ENCODE measurements at places on chromosomes 1 and 21.

DNA sequence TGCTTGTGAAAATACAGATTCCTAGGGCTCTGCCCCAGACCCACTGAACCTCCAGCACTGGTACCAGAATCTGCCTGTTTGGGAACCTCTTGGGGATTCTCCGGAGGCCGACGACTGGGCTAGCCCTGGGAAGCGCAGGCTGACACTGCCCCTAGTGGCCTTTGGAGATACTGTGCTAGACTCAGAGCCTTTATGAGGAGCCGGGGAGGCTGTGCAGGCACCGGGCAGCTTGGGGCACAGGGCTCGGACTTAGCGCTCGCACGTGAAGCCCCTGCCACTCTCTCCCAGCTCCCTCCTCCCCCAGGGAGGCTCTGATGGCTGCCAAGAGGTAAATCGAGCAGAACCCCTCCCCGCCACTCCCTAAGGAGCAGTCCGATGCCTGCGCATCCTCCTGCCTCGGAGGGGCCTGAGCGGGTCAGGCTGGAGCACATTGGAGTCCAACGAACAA is 144.6 kb upstream of the TNR start:
- DNase-seq: no peak

- DNase-seq: no peak
Measured at GRCh38 chr1:63782982-63783381, 9.2 kb downstream of the ROR1 start.

DNA sequence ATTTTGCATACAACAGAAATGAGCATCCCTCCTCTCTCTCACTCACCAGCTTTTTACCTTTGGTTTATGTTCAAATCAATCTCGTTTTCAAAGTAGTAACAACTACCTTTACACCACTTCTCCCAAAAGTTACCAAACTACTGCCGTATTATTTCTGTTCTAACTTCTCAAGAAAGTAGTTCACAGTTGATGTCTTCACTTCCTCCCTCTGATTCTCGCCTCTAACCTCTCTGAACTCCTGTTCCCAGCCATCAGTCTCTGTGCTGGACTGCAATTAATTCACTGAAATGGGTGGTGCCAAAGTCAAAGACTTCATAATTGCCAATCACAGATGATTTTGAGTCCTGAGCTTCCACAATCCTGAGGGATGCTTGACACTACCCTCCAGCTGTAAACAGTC is 54.0 kb downstream of the ZNF281 start:
- no peak for DNase-seq

DNA sequence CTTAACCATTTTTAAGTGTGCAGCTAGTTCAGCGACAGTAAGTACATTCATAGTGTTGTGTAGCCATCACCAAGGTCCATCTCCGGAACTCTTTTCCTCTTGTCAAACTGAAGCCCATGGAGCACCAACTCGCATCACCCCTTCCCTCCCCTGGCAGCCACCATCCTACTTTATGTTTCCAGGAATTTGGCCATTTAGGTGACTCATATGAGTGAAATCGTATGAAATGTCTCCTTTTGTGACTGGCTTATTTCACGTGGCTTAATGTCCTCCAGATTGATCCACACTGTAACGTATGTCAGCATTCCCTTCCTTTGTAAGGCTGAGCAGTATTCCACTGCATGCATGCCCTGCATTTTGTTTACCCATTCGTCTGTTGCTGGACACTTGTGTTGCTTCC is 2.5 kb downstream of the COL6A2 start:
- no peak for DNase-seq

DNA sequence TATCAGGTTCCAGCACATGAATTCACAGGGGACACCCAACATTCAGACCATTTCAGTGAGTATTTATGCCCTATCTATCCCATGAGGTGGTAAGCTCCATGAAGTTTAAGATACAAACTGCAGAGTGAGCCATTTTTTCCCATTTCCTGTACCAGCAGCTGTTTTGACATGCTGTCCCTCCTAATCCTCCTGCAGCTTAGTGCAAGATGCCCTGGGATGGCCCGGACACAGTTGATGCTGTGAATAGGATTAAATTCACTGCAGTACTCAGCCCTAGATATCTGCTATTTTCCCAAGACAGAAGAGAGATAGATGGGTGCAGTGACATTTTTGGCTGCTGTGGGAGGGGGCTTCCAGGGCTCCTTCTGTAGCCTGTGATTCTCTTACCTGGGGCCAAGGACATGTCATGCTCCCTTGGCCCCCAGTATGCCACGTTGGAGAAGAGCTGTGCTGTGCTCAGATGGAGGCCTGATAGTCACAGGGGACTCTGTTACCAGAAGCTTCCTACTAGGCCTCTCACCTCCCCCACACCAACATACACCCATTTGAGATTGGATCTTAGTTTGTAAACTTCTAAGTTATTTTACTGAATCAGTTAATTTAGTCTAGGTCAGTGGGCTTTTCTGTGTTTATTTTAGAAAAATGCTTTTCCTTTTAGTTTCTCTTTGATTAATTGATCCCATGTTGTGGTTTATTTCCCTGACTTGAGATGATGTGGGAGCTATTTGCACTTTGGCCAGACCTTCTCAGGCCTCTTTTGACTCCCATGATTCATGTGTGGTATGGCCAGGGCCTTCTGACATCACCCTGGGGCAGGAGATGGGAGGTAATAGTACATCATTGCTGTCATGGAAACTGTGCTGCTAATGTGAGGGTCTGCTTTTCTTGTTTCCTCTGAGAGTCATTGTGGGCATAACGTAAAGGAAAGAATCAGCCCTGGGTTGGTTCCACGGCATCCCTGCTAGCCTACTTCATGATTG is 92.6 kb downstream of the ST3GAL3 start:
- DNase-seq: no peak

DNA sequence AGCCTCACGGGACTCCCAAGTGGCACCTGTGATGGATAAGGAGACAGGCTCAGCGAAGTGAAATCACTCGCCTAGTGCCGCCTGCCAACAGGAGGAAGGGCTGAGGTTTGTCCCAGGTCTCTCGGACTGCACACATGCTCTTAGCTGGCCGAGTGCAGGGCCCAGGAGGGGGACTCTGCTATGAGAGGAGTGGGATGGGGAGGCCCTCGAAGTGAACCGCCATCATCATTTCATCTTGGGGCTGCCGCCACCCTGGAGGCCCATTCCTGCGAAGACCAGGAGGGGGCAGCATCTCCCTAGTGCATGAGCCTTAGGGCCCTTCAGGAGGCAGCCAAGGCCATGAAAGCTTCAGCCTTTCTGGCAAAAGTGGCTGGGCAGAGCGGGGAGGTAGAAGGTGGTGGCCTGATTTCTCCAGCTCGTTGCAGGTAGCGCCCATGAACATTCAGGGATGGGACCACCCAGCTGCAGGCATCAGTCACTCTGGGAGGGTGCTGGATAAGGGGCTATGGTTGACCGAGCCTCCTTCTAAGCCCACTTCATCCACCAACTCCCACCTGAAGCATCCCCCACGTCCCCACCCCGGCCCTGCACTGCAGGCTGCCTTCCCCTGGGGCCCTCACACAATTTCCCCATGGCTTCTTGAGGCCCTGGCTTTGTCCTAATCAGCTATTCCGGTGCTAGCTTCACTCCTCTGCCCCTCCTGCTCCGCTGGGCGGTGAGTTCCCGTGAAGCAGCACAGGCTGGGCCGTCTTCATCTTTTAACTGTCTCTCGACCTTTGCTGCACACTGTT is 17.2 kb upstream of the RASSF5 start:
- DNase-seq: no peak

GRCh38 chr21:32916522-32917099 is 109.1 kb upstream of the OLIG2 start:
- no peak for DNase-seq

DNA sequence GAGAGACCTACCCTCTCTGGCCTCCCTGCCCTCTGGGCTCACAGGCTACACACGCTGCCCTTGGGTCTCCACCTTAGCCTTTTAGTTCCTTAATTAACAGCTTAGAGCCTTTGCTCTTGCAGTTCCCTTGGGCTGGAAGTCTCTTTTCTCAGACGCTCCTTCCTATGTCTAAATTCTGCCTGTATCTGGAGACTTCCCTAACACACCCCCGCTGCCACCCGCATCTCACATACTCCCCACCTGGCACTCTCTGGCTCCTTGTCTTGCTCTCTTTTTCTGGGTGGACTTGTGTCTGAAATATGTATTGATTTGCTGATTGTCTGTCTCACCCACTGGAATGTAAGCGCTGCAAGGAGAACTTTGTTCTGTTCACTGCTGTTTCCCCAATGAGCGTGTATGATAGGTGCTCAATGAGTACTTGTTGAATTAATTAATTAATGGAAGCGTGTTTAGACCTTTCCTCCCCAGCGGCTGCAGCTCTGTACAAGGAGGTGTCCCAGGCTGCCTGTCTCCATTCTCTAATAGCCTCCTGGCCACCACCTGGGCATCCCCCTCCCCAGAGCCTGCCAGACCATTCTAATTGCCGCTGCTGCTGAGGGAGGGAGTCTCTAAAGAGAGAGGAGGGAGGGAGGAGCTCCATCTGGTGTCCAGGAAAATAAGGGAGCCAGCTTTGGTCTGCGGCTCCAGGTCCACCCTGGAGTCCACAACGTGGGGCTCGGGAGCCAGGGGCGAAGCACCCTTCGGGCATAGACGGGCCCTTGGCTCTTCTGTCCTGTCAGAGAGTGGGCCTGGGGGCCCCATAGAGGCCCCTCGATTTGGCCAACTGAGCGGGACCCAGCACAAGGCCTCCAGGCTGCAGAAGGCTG is 95.4 kb downstream of the RNF220 start:
- no peak for DNase-seq

GRCh38 chr1:180841415-180841814 is 71.3 kb upstream of the KIAA1614 start:
- no peak for DNase-seq

GRCh38 chr1:68230901-68231626 is 1.3 kb downstream of the WLS start:
- DNase-seq: no peak

DNA sequence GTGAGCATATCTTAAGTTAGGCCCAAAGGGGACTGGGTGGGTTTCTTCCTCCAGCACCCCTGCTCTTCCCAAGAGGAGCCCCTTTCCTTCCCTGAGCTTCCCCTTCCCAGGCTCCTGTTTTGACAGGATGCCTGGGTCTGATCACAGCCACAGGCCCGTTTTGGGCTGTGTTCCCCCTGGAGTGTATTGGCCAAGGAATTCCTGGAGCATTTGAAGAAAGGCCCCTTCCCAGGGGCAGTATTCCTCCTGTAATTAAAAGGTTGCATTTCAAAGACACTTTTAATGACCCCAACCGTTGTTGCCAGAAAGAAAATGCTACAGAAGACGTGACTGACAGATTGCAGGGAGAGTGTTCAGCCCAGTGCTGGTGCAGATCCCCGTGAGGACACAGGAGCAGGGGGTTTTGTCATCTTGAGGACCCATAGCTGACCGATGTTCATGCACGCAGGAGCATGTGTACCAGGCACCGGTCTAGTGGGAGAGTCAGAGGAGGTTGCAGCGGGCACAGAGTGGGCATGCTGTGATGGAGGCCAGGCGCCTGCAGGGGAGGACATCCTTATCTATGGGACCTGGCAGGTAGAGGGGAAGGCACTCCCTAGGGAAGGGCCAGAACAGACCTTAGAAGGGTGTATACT is 19.3 kb upstream of the LBR start:
- no peak for DNase-seq

GRCh38 chr1:176820391-176821031 is 344.0 kb downstream of the ASTN1 start:
- no peak for DNase-seq

DNA sequence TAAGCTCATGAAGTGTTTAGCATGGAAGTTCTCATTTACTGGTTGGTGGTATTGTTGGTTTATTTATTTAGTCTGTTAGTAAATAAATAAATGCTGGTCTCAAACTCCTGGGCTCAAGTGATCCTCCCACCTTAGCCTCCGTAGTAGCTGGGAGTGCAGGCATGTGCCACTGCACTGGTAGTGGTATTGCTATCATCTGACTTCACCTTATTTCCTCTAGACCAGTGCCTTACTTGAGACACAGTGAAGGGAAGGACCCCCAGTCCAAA is 1.4 kb upstream of the SLC2A1 start:
- DNase-seq: no peak
